GM12891 (cell line): ENCODE measurements at places on chromosomes 11 and 22.

GRCh38 chr11:121082670-121083069 is 18.4 kb upstream of the TECTA start:
- DNase-seq, result no peak

- no peak for DNase-seq
These were observed 11.2 kb downstream of the OR8D1 start for GRCh38 chr11:124302347-124303125.

GRCh38 chr11:86138958-86139357 is 70.1 kb upstream of the PICALM start:
- DNase-seq, result peak; percentile 26

DNA sequence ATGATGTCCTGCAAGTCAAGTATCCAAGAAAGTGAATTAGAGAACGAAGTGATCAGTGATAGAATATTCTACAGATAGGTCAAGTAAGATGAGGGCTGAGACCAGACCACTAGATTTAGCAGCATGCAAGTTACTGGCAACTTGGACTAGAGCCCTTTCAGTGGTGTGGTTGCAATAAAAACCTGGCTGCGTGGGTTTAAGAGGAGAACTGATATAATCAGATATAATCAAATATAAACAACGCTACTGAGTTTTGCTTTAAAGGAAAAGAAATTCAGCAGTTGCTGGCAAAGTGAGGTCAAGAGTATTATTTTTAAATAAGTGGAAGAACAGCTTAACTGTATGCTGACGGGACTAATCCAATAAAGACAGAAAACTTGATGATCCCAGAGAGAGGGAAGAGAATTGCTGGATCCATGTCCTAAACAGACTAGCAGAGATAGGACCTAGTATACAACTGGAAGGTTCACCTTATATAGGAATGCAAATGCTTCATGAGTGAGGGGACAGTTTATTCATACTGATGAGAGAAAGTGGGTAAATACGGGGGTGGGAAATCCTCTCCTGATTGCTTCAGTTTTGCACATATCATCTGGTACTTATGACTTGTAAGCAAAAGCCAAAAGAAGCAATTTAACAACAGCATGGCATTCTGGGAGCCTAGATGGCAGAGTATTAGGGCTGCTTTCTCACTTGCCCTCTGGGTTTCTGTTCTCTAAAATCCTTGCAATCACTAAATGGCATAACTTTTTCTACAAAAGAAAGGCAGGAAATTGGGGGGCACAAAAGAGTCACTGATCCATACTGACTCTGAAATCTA is 146.2 kb downstream of the RBFOX2 start:
- DNase-seq, result no peak

DNA sequence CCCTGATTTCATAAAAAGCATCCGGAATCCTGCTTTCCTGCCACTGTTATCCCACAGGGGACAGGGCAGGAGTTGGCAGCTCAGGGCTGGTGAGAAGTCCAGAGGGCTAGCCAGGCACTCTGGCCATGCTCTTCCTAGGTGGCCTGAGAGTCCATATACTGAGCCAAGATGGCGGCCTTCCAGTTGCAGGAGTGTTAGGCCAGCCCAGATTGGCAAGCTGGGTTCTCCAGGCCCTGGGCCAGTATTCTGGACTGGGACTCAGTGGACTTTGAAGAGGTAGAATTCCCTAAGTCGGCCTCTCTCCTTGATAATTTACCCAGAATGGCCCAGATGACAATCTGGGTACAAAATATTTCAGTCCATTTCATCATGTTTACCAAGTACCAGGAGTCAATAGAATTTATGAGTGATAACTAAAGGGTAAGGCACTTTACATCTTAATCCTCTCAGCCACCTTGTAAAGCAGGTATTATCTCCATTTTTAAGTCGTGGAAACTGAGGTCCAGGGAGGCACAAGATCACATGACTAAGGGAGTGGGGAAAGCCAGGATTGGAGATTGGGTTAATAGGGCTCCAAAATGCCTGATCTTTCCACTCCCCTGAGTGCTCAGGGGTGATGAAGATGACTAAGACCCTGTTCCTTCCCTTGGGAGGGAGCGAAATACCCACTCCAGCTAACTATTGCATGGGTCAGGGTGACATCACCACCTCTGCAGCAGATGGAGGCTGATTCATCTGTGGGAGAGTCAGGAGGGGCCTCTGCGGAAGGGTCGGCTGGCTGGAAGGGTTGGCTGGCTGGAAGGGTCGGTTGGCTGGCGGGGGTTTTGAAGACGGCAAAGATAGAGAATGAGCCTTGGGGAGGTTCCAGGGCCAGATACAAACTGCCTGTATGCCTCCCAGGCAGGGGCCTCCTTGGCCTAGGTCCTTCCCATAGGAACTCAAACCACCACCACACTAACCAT is 1.2 kb upstream of the MICALL1 start:
- DNase-seq, result no peak

GRCh38 chr11:2590131-2590964 is 109.4 kb downstream of the KCNQ1OT1 start:
- DNase-seq, result peak; percentile 4

DNA sequence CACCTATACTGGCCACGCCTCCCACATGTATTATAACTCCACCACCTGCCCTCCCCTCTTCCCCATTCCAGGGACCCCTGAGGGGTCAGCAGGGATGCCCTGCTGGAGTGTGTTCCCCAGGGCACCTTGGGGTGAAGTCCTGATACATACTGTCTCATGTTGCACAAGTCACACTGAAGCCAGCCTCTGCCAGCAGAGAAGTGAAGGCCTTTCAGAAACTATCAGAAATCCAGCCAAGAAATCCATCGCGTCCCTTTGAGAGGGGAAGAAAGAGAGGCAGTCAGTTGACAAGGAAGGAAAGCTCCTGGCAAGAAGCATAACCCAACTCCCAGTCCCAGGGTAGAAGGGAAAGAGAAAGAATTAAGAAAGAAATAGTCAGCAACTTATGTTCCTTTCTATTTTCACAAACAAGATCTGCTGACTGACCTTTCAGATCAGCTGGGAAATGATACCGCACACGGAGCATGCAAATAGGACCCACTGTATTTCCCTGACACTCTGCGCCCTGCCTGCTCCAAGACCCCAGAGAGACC is 45.2 kb downstream of the SC5D start:
- DNase-seq, result no peak

DNA sequence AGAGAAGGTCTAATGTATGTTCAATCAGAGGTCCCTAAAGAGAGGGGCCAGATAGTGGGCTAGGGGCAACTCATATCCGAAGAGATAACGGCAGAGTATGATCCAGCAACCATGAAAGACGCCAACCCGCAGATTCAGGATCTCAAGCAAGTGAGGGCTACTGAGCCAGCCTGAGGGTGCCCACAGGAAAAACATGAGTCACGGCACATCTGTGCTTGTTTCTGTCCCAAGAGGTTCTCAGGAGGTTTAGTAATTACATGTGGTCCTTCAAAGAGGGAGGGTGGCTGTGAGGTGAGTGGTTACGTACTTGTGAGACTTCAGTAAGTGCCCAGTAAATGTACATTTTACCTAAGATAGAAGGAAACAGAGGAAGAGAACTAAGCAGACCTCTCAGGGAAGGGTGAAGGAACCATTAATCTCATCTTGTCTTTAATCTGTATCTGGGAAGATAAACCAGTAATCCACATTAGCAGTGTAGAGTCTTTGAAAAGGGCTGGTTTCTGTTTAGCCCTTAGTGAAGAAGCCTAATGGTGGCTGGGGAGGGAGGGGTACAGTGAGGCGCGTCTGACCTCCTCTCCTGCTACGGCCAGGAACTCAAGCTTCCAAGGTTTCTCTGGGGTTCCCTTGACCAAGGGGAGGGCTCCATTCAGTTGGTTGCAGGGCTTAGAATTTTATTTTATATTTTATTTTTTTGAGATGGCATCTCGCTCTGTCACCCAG is 10.2 kb downstream of the SIRT3 start:
- no peak for DNase-seq

GRCh38 chr11:103842191-103842590 is 194.2 kb upstream of the DDI1 start:
- DNase-seq, result no peak

DNA sequence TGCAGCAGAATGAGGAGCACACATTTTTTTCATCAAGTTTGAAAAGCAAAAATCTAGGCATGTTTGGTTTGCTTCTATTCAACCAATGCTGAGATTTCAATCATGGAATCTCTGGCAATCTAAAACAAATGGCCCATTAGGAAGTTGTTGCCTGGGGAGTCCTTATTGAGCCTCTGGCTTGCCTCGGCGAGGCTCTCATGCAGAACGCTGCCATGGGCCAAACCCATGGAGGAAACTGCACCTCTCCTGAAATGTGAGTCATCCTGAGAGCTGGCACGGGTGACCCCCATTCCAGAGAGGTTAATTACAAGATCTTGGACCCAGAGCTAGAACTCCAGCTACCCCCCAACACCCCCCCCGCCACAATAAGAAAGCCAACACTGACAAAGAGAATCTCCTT is 80.7 kb downstream of the MN1 start:
- DNase-seq, result no peak
